Muscle of back (tissue), 13 donors: ENCODE measurements at places on chromosomes 16 and 17.

DNA sequence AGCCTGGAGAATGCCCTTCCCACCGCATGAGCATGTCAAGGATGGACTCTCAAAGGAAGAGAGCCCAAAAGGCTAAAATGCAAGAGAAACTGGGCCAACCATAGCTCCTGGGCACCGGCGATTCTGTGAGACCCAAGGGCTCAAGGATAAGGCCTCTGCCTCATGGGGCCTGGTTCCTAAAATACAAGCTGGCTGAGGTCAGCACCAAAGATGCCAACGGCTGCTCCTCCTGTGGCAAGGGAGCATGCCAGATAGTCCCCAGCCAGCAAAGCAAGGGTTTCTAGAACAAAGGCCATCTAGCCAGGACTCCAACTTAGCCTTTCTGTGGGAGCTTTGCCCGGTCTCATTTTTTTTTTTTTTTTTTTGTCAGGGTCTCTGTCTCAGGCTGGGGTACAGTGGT is 20.1 kb downstream of the GPRC5B start:
- DNase-seq, result no peak

- no peak for DNase-seq
These were observed 121.3 kb upstream of the GSE1 start for GRCh38 chr16:85491798-85492294.

DNA sequence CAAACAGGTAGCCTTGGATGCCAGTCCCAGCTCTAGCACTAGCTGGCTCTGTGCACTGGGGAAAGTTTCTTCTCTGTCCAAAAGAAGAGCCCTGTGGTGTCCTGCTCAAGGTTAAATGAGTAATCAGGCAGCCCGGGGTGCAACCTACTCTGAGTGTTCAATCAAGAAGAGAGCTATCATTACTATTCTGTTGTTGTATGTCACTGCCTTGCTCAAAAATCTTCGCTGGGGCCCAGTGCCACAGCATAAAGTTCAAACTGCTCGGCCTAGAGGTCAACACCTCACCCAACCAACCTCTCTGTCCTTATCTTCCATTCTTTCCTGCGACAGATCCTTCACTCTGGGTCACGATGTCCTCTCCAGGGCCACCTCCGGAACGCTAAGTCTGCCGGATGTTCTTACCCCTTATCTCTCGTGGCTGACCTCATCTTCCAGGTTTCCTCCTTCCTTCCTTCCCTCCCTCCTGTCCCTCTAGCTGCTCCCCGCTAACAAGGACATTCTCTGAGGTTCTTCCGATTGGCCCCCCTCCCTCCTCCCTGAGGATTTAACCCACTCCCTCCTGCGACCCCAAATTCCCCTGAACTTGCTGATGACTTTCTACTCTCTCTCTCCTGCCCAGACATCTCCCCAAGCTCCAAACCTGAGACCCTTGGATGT is 4.4 kb downstream of the FDXR start:
- DNase-seq, result no peak

DNA sequence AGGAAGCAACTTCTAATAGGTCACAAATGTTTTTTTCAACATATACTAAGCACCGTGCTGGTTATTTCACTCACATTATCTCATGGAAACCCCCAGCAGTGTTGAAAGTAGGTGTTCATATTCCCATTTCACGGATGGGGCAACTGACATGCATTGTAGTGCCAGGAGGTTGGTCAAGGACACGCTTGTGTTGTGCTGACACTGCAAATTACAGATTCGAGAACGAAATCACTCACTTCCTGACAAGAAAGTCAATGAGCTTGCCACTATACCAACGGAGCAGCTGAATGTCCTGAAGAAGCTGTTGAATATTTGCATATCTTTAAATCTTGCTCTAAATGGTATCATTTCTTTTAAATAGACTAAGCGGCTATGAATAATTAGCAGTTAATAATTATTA is 378.0 kb upstream of the C16orf82 start:
- DNase-seq, result no peak

- DNase-seq, result no peak
These were observed 5.5 kb upstream of the VKORC1 start for GRCh38 chr16:31099860-31100638.

- no peak for DNase-seq
These were observed 381.0 kb upstream of the TNRC6C start for GRCh38 chr17:77577491-77577890.

- DNase-seq, result no peak
These were observed 155.1 kb downstream of the C16orf95 start for GRCh38 chr16:87161822-87162676.

DNA sequence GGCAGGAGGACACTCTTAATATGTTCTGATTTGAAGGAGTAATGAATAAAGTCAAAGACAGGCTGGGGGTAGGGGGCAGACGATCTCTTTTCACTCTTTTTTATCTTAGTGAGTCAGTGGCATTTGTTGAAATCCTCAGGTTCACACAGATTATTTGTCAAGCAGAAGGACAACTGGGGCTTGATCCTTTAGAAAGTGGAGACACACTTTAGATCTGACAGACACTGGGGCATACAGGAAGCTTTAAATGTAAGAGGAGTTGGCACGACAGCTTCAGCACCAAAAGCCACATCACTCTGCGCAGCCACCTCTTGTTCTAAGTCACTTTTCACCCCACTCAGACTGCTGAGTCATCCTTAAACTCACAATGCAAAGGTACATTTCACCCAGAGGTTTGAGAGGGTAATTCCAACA is 121.5 kb downstream of the STXBP4 start:
- DNase-seq, result no peak

- no peak for DNase-seq
These were observed 25.7 kb downstream of the AKAP1 start for GRCh38 chr17:57110579-57111325.

- DNase-seq, result peak; percentile 78
These were observed 231.2 kb downstream of the FOXL1 start for GRCh38 chr16:86809458-86809955.

- DNase-seq, result peak; percentile 44
These were observed 115.7 kb downstream of the BANP start for GRCh38 chr16:88066680-88067529.

DNA sequence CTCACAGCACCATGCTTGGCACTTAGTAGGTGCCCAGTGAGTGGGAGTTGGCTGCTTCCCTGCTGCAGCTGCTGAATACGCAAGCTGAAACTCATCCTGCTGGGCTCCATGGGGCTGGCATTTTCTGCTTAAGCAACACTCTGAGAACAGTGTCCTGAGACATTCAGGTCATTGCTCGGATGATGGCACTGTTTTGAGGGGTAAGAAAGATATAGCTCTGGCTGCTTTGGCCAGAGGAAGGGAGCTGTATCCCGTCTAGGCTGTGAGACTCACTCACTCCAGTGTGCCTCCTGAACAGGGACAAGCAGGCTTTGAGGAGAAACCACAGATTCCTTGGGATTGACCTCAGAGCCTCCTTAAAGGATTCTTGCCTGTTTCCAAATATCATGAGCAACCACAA is 120.5 kb downstream of the CLEC16A start:
- DNase-seq, result no peak

DNA sequence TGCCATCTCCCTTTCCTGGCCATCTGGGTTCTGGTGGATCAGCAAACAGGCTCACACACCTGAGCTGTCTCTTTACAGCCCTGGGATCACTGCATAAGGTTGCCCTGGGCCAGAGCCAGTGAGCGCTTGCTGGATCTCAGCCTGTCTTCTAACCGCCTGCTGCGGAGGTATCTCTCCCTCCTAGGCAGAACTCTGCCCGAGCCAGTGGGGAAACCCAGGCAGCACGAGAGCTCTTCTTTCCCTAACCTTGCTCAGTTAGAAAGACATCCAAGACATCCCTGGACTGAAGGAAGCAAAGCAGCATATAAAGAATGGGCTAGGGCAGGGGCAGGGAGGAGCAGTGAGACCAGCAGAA is 6.4 kb downstream of the HAS3 start:
- no peak for DNase-seq

DNA sequence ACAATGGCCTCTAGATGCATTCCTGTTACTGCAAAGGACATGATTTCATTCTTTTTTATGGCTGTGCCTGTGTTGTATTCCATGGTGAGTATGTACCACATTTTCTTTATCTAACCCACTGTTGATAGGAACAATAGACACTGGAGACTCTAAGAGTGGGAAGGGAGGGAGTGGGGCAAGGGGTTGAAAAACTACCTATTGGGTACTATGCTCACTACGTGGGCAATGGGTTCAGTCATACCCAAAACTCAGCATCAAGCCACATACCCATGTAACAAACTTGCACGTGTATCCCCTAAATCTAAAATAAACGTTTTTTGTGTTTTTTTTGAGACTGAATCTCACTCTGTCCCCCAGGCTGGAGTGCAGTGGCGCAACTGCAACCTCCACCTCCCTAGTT is 47.1 kb upstream of the SCNN1B start:
- no peak for DNase-seq

DNA sequence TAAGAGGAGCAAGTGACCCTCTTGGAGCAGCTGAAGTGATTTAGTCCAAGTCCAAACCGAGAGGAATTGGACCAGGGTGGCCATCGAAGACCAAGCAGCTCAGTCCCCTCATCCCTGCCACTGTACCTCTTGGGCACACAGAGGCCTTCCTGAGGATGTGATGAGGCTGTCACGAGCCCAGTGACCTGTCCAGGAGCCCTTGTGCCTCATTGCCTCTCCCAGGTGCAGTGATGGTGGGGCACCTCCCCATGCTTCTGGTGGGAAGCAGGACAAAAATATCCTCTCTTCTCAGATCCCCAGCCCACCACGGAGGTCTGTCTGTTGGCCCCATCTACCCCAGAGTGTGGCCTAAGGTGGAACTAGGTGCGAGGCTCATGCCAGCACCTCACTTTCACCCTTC is 2.7 kb upstream of the CD300LG start:
- no peak for DNase-seq

- no peak for DNase-seq
These were observed 47.3 kb downstream of the MIS12 start for GRCh38 chr17:5533486-5534315.

DNA sequence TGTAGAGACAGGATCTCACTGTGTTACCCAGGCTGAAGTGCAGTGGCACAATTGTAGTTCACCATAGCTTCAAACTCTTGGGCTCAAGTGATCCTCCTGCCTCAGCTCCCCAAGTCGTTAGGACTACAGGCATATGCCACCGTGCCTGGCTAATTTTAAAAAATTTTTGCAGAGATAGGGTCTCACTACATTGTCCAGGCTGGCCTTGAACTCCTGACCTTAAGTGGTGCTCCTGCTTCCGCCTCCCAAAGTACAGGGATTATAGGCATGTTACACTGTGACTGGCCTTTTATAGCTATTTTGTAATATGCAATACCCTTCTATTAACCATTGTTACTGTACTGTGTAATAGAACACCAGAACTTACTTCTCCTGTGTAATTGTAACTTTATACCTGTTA is 139.3 kb upstream of the ZNF267 start:
- DNase-seq, result no peak

- no peak for DNase-seq
These were observed 888 bp downstream of the CDH1 start for GRCh38 chr16:68737730-68738629.

GRCh38 chr16:84982434-84982833 is 28.9 kb downstream of the ZDHHC7 start:
- no peak for DNase-seq

DNA sequence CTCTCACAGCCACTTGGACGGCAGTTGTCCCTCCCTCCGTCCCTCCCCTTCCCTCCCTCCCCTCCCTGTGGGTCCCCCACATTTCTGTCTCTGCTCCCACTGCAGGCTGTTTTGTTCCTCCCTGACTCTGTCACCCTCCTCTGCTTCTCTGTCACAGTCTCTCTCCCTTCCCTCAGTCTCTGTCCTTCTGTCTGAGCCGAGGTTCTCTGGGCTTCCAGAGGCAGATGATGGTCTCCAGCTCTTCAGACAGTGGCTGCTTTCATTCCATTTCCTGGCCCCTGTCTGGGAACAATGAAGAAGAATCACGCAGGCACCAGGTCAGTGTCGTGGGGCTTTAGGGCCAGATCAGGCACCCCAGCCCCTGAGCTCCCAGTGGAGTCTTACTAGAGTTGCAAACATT is 8.8 kb upstream of the CYB561 start:
- no peak for DNase-seq

DNA sequence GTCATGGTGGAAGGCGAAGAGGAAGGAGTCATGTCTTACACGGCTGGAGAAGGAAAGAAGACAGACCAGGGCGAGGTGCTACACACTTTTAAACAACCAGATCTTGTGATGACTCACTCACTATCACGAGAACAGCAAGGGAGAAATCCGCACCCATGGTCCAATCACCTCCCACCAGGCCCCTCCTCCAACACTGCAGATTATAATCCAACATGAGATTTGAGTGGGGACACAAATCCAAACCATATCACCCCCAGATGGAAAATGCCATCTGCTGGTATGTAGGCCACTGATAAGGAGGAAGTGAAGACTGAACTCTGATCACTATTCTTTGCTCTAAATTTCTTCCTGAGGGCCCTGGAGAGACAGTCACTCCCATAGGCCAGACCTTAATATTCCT is 7.5 kb upstream of the ITGAX start:
- DNase-seq, result no peak

DNA sequence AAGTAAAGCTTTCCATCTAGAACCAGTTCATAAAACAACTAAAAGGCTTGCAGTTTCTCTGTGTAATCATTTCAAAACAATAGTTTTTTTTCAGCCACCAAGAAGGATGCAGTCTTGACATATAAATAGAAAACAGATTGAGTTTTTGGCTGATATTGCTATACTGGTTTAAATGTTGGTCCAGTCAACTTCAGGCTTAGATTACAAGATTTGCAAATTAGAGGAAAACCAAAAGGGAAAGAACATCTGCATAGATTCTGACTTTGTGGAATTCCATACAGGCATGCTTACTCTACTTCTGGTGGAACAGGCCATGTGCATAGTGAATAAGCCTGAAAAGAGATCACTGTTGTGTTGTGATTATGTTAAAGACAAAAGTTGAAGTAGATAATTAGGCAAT is 150.3 kb downstream of the BCAS3 start:
- DNase-seq, result peak; percentile 39

DNA sequence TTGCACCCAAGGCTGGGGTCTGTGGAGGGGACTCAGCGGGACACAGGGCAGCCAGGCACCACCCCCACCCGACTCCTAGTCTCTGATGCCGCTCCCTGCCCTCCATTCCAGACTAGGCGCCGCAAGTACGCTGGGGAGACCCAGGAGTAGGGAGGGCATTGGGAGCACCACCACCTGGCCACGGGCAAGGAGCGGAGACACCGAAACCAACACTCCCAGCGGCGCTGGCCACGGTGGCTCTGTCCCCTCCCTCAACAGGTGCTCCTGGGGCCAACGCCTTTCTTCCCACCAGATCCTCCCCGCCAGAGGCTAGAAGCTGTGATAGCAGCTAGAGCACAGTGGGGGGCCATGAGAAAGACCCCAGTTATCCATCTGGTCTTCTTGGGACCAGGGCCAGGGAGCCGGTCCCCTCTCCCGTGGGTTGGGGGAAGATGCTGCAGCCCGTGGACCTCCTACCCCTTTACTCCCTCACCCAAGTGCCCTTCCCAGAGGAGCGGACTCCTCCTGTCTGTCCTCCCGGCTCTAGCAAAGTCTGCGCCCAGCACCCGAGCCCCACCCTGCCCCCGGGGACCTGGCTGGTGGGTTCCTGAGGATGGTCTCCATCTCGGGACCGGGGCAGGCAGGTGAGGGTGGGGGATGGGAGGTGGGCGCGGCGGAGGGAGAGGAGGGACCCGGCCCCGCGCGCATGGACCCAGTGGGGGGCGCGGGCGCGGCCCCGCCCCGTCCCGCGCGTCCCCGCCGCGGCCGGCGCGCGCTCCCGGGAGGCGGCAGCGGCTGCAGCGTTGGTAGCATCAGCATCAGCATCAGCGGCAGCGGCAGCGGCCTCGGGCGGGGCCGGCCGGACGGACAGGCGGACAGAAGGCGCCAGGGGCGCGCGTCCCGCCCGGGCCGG is at the start of gene SYNGR3:
Gene SYNGR3, plus strand, starts transcription at position 762 of the 892 bp plus-strand sequence. CDS start 133 bp downstream, outside the sequence.
- no peak for DNase-seq
